Activated CD4-positive, alpha-beta T cell treated with anti-CD3 and anti-CD28 coated beads, Interleukin-2, amount 50 U/mL, for 16 hours (primary cell): ENCODE measurements at places on chromosomes 2 and 18.
A peak's percentile ranks its signal among the peaks of the same experiment; 100 is the strongest.

DNA sequence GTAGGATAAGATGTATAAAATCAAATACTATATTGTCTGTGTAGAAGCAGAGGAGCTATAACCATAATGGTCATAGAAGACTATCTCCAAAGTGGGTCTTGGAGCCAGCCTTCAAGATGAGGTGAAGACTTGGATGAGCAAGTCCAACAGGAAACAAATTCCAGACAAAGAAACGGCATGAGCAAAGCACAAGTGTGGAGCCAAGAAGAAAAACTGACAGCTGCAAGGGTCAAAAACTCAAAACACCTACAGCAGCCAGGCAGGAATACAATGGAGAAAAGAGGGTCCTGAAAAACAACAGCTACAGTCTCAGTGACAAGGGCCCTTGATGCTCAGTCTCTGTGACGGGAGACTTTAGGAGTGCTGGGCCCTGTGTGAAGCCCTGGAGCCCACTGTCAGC is 102.4 kb downstream of the STK39 start:
- no peak for DNase-seq

DNA sequence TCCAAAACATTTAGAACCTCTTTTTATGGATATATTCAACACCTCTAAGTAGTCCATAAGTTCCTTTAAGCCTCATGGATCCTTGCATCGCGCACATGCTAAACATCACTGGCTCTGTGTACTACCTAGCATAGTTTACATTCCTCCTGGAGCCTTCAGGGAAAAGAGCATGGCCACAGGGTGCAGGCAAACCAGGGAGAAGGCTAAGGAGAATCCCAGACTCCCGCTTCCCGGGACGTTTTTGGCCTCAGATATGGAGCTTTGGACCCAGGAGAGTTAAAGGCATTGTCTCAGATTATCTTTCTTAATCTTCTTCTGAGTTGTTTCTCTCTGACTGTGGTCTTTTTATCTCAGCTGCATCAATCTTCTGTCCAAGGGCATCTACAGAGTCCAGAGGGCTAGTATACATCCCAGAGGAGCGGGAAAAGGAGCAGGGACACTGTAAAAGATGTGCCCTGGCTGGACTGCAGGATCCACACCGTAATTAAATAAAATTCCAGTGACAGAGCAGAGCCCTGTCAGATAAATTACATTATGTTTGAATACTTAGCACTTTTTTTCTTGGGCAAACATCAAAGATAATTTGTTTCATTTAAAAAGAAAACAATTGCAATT is 36.9 kb downstream of the RIT2 start:
- no peak for DNase-seq

GRCh38 chr2:46555011-46555410 is 75.6 kb downstream of the TMEM247 start:
- DNase-seq: peak; percentile 25

DNA sequence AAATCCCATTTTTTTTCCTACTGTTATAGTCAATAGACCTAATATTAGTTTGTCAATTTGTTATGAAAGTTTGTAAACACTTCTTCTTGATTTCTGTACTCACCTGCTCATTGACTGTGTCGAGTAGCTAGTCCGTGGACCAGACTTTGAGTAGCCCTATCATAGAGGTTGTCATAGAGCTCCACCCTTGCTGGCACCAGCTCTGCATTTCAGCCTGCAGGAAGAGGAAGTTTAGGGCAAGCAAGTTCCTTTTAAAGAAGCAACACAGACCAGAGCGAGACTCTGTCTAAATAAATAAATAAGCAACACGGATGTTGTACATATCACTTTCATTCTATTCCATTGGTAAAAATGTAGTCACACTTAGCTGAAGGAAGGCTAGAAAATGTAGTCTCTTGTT is 74.0 kb downstream of the MCFD2 start:
- no peak for DNase-seq

GRCh38 chr18:13608791-13609532 is 117.4 kb downstream of the FAM210A start:
- peak; percentile 66 for DNase-seq

- no peak for DNase-seq
These were observed 42.3 kb downstream of the AQP12A start for GRCh38 chr2:240733803-240734495.

- no peak for DNase-seq
These were observed 777.8 kb upstream of the RAB6C start for GRCh38 chr2:129201696-129202095.

- DNase-seq: no peak
These were observed 148.9 kb downstream of the ZEB2 start for GRCh38 chr2:144370937-144371584.

- no peak for DNase-seq
These were observed 56.0 kb upstream of the RBM44 start for GRCh38 chr2:237742614-237743013.

DNA sequence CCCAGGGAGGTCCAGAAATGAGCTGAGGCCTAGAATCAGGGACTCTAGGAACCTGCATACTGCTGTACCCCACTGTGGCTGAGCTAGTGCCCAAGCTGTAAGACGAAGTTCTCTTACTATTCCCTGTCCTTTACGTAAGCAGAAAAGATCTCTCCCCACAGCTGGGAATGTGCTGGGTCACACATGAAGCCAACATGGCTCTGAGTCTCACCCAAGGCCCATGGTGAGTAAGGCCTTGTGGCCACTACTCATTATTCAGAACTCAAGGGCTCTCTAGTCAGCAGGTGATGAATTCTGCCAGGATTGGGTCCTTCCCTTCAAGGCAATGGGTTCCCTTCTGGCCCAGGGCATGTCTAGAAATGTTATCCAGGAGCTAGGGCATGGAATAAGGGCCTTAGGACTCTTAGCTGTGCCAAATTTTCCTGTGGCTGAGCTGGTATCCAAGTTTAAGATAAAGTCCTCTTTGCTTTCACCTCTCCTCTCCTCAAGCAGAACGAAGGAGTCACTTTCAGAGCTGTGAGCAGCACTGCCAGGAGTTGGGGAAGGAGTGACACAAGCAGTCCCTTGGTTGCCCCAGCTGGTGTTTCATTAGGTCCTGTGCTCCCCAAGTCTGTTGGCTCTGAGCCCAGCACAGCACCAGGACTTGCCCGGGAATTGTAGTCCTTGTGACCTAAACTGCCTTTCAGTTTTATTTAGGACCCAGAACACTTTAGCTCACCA is 707.6 kb downstream of the SLC4A3 start:
- no peak for DNase-seq

DNA sequence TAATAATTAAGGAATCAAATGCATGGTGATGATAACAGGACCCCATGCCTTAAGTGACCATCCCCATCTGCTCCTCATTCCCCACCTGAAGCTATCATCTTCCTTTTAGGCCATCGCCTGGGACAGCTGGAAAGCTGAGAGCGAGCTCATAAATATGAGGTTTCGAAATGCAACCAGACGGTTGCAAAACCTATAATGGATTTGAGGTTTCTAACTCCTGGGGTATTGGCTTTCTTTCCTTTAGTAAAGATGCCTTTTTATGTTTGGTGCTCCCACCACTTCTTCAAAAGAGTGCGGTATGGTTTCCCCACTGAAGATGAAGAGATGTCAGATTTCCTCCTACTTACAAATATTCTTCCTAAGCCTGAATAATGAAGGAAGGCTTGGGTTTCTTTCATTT is 1589.5 kb upstream of the PIK3C3 start:
- no peak for DNase-seq

DNA sequence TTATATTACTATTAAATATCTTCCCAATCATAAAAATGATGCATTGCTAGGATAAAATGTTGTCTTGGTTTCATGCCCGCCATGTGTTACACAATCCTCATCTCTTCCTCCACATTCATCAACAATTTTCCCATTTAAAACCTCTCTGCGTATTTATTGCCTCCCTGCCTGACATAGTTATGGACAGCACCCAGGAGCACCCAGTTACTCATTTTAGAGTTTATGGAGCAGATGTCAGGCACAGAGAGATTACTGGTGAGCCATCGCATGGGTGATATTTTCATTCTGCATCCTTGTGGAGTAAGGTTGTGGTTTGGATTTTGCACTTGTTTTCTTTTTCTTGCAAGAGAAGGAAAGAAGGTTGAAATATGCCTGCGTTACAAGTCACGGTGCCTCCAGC is 116.7 kb upstream of the NPAS2 start:
- DNase-seq: no peak

DNA sequence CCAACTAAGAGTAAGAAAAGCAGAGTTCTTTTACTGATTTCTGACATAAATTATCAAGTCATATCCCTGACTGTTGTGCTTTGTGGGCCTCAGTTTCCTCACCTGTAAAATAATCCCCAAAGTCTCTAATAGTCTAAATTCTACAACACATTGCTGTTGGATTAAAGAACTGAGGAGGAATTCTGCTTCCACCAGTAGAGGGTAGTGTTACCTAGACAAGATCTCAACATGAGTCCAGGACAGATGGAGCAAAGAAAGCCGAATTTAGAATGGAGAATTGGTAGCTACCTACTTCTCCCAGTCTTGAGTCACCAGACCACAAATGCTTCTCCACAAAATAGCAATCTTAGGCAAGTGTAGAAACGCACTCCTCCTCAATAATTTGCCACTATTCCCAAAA is 462.5 kb upstream of the FSHR start:
- DNase-seq: no peak

DNA sequence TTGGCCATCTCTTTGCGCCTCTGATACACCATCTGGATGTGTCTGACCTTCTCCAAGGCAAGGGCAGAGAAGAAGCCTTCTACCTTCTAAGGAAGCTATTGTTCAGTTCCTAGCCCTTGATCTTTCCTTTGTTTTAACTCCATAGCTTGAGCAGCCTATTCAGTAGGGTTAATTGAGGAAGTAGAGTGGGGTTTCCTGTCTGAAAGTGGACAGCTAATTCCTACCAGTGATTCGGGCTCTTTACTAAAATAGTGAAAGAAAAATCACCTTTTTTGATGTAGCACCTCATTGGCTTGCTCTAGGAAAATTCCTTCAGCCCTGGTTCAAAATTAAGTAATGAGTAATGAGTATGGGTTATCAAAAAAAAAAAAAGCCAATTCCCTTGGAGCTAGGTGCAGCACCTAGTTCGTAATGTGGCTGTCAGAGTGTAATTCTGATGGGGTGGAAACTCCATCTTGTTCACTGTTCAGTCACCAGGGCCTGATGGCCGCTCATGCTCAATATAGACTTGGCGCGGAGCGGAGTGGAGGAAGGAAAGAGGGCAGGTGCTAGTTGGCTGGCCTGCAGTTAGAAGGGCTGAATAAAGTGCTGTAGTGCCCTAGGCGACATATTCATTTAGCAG is 2.9 kb upstream of the MGAT5 start:
- DNase-seq: peak; percentile 51

GRCh38 chr2:64718250-64718885 is 64.7 kb upstream of the SERTAD2 start:
- no peak for DNase-seq

GRCh38 chr18:42163321-42163720 is 208.3 kb downstream of the PIK3C3 start:
- DNase-seq: no peak
